ENCODE measurements at places on chromosomes 7 and 10.

GRCh38 chr10:113562704-113563103 lies 9.9 kb downstream of the HABP2 start:
- DNase-seq = no peak

DNA sequence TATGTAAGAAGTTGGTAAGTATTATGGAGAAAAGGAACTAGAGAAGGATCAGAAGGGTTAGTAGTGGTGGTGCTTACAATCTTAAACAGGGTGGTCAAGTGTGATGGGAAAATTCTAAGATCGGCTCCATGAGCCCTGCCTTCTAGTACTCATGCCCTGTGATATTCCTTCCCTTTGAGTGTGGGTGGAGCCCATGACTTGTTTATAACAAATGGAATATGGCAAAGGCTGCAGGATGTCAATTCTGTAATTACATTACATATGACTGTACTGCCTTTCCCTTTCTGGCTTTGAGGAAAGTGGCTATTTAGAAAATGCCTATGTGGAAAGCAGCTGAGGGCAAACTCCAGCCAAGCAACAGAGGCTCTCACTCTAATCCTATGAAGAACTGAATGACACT lies 309.6 kb downstream of the AGMO start:
- no peak for DNase-seq

DNA sequence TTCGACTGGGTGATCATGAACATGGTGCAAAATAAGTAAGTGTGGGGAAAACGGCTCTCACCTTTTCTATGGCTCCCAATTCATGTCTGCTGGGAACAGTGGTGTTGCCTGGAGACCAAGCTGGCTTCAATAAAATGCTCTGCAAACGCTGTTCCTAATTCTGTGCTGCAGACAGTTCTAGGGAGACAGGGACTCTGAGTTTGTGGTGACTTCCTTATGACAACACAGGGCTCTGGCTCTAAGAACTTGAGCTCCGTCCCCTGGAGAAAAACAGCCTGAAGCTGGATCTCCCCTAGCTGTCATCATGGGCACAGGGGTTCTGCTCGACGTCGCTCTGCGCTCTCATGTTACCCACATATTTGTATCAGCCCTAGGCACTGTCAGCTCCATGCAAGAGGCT lies 61.0 kb upstream of the INSYN2A start:
- DNase-seq = no peak

GRCh38 chr7:156034397-156034796 lies 222.1 kb upstream of the SHH start:
- DNase-seq = no peak

GRCh38 chr7:90678986-90679385 lies 82.9 kb downstream of the CDK14 start:
- no peak for DNase-seq

DNA sequence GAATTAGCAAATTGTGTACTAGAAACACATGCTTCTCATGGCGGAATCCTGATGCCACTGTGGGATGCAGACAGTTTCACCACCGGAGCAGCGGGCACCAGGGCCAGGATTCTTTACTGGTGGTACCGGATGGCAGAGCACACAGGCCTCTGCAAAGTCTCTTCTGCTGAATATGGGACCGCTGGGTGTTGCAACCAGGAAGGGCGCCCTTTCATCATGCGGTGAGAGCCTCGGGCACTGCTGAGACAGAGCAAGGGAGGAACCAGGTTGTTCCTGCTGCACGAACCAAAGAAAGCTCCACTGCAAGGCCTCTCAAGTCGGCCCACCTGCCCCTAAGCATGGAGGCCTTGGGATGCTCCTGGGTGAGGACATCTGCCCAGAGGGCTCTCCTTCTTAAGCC lies 57.0 kb upstream of the NMT2 start:
- no peak for DNase-seq

DNA sequence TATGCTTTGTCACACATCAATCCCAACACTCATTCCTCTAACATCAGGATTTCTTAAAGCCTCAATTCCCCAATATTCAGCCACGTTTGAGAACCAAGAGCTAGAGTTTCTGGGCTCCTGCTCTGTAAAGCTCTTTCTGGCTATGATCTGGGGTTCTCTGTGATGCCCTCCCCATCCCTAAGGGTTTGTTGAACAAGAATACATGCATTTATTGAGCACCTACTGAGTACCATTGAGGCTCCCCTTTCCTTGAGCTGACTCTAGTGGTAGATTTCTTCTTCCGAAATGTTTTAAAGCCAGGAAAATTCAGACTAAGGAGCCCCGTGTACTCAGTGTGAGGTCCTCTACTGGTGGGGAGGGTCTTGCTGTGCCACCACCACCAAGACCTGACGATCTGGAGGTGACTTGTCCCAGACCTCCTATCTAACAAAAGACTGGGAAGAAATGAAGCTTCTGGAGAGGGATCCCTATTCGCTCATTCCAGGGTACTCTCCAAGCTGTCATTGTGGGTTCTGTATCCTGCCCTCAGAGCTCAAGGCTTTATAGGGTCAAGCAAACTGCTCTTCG lies 23.1 kb upstream of the SRGN start:
- no peak for DNase-seq

GRCh38 chr10:37763132-37763531 lies 94.3 kb downstream of the ZNF248 start:
- no peak for DNase-seq

DNA sequence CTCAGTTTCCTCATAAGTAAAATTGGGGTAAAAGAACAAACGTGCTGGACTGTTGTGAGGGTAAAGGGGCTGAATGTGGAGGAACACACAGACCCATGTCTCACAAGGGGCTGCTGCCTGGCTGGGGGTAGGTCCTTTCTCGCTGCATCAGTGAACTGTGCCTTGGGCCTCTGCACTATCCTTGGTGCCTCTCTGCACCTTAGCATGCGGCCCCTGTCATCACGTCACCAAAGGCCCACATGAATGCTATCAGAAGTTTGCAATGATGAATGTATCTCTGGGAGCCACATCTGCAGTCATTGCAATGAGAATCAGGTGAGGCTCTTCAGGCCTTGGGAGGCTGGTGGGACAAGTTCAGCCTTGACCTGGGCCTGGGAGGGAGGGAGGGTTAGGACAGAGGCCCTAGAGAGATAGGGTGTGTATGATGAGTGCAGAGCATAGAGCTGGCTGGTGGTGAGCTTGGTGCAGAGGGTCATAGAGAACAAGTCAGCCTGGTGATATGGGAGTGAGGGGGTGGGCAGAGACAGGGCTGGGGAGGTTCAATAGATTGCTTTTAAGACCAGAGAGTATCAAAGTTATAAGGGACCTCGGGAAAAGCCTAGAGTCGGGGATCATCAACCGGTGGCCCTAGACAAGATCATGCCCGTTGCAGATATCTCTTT lies 308.4 kb downstream of the RPS24 start:
- no peak for DNase-seq

- no peak for DNase-seq
These were observed 30.8 kb downstream of the PRLHR start for GRCh38 chr10:118564652-118565051.
